ENCODE measurements at places on chromosomes 1 and 21.
A peak's percentile ranks its signal among the peaks of the same experiment; 100 is the strongest.

DNA sequence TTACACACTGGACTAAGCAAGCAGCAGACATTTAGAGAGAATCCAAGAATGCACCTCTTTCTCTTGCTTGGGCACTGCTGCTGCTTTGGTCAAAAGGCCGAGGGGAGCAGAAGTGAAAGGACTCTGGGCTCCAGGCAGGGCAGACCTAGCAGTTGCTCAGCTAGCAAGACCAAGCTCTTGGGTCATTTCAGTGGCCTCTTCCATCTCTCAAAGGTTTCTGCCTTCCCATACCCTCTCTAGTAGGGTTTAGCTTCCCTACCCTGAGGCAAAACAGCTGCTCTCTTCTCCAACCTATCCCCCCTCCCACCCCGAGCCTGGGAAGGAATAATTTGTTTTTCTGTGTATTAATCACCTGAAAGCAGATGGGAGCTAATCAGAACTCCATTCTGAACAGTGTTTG is 25.8 kb downstream of the TFAP2E start:
- no peak for DNase-seq

- no peak for DNase-seq
These were observed 39.9 kb upstream of the PPP1R15B start for GRCh38 chr1:204451352-204452124.

DNA sequence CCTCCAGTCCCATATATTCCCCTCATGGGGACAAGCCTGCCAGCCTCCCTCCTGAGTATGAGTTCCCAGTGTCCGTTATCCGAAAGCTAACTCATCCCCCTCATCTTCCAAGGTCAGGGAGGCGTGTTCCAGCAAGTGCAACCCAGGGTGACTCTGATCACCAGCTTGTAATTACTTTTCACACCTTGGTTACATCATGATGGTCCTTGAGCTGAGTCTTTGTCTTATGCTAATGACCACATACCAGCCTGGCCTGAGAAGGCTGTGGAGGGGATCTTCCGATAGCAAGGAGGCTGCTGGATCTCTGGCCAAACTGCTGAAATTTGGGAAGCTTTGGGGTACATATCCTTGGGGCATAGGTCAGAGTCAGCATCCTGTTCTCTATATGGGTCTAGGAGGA is 99.6 kb downstream of the DDX20 start:
- DNase-seq = no peak

- no peak for DNase-seq
These were observed 18.5 kb downstream of the FAM89A start for GRCh38 chr1:231021540-231022031.

DNA sequence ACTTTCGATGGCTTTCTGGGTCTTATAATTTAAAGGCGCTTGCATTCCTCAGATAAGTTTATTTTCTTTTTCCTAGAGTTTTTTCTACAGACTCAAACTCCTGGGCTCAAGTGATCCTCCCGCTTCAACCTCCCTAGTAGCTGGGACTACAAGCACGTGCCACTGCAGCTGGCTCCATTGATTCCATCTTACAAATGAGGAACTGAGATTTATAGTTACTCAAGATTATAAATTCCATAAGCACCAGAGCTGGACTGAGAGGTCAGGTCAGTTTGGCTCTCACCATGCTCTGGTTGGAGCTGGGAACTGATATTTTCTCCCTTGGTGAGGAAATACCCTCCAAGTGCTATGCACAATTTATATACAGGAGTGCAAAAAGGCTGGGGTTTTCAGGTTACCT is 13.4 kb upstream of the PRPF38B start:
- no peak for DNase-seq

GRCh38 chr1:187045371-187045770 is 216.6 kb downstream of the PLA2G4A start:
- DNase-seq = no peak

DNA sequence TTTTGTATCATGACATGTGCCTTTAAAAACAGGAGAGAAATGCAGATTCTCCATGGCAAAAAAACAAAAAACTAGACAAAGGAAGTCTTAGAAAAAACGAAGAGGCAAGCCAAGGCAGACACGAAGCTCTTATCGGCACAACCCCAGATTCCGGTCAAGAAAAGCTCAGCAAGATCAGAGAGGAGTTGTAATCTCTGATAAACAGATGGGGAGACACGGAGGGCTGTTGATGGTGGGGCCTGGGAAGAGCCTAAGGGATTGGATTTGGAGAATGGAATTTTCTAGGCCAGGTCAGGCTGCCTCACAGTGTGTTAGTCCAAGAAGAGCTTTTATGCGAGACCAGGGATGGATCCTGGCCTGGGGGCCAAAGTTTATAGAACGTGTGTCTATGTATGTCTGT is 96.2 kb upstream of the AKT3 start:
- no peak for DNase-seq

GRCh38 chr21:28267449-28267848 is 725.2 kb downstream of the LTN1 start:
- DNase-seq = no peak

GRCh38 chr1:239707615-239708014 is 321.2 kb downstream of the CHRM3 start:
- no peak for DNase-seq

- DNase-seq = peak; percentile 91
These were observed 378 bp upstream of the SMIM1 start for GRCh38 chr1:3772027-3772714.

DNA sequence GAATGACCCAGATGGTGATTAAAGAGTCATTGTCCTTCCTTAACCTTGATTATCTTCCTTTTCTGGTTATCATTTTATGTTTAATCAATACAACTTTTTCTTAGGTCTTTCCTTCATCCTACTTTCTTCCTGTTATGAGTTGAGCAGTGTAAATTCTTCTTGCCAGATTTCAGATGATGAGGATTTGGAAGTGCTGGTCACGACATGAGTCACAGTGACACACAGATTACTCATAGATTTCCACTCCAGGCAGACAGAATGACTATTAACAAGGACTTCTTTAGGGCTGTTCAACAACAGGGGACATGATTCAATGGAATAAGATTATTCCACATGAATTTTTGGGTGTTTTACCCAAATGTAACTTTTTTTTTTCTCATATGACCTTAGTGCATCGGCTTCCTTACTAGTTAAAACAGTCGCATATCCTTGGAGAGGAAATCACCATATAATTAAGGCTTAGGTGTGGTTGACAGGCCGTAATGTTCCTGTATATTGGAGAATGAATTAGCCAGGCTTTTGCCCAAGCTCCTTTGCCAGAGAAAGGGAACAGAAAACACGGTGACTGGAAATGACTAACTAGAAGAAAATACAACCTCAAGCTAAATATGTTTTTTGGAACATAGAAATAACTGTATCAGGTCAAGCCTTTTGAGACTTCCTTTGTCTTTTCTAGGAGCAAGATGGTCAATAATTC is 44.2 kb downstream of the PRRX1 start:
- no peak for DNase-seq

GRCh38 chr1:165161130-165161529 is 195.4 kb downstream of the LMX1A start:
- DNase-seq = no peak

GRCh38 chr1:87120779-87121178 is 206.3 kb downstream of the HS2ST1 start:
- no peak for DNase-seq

GRCh38 chr1:217268058-217268457 is 362.8 kb downstream of the GPATCH2 start:
- no peak for DNase-seq

- DNase-seq = no peak
These were observed 76.3 kb downstream of the ZP4 start for GRCh38 chr1:237814319-237814924.

GRCh38 chr1:51564124-51564523 is 45.1 kb upstream of the EPS15 start:
- no peak for DNase-seq

GRCh38 chr1:185152187-185152767 is 4.5 kb downstream of the TRMT1L start:
- no peak for DNase-seq

GRCh38 chr1:59143133-59143487 is 153.8 kb upstream of the FGGY start:
- DNase-seq = no peak

DNA sequence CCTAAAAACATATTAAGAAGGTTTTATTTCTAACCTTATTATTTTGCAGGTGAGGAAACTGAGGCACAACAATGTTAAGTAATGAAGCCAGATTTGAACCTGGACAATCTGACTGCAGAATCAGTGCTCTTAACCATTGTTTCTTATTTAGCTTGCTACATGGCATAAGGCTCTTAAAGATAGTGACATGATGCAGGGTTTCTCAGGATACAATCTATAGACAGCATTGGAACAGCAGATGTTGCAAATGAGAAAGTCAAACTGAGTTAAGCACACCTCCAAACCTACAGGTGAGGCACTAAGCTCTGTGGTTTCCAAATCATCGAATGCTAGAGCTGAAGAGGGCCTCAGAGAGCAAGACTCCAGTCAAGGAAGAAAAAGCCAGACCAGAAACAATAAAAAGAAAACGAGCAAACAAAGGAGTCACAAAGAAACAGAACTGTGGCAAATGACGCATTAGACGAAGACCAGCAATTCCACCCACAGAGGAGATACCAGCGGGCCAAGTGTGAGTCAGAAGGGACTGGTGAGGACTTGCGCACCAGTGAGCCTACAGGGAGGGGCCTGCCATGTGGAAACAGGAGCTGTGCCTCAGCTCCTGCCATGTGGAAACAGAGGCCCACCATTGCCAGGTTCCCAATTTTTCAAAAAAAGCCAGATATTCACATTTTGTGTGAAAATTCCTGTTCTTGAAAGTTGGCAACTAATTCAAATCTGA is 14.4 kb downstream of the CD58 start:
- DNase-seq = no peak

- DNase-seq = no peak
These were observed 46.4 kb upstream of the SOD1 start for GRCh38 chr21:31612894-31613785.

- no peak for DNase-seq
These were observed 75.2 kb downstream of the NGF start for GRCh38 chr1:115262886-115263285.

DNA sequence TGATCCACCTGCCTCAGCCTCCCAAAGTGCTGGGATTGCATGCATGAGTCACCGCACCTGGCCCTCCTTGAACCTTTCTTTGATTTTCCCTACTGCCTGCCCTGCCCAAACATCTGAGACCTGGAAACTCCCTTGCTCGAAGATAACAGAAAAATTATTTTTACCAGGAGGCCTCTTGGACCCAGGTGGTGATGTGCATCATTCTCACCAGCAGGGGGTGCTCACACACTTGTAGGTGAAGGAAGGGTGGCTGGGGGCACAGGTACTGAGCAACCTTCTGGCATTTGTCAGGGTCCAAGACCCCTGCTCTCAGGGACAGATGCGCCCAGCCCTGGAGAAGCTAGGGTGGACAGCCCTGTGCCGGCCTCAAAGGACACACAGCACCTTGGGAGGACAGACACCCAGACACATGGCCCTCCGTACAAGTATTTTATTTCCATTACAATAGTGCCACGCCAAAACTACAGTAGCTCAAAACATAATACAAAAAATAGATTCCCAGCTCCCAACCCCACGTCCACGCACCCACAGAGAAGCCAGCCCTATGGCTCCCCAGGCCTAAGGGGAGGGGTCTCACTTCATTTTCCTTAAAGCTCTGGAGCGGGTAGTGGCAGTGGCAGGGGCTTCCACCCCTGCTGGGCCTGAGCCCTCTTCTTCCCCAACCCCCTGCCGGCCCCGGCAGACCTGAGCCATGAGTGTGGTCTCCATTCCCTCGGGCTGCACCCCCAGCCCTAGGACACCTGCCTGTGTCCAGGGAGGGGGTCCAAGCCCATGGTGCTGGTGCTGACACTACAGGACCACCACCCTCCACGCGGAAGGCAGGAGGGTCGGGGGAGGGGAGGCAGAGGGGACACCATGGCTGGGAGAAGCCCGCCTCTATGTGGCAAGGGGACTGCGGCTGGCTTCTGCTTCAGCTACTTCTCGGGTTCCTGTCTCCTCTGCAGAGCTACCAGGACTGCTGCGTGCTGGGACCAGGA is 40.4 kb upstream of the EIF4G3 start:
- DNase-seq = peak; percentile 49

DNA sequence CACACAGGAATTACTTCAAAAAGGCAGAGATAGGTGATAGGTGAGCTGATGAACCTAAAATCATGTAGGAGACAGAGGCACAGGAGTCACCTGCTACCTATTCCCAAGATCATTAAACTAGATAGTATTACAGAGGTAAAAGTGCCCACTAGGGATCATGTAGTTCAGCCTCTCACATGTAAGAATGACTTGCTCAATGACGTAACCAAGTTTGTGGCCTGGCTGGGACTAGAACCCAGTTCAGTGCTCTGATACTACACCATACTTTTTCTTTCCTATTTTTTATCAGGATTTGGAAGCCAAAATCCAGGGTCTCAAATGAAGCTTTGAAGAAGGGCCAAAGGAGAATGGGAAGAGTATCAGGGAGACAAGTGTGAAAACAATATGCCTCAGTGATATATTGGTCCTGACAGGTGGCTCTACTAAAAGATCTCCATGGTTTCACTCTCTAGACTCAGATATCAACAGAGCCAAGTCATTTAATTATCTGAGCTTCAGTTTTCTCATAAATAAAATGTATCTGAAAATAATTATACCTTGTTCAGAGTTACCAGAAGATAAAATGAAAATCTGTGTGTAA is 87.3 kb upstream of the SLFNL1 start:
- no peak for DNase-seq

DNA sequence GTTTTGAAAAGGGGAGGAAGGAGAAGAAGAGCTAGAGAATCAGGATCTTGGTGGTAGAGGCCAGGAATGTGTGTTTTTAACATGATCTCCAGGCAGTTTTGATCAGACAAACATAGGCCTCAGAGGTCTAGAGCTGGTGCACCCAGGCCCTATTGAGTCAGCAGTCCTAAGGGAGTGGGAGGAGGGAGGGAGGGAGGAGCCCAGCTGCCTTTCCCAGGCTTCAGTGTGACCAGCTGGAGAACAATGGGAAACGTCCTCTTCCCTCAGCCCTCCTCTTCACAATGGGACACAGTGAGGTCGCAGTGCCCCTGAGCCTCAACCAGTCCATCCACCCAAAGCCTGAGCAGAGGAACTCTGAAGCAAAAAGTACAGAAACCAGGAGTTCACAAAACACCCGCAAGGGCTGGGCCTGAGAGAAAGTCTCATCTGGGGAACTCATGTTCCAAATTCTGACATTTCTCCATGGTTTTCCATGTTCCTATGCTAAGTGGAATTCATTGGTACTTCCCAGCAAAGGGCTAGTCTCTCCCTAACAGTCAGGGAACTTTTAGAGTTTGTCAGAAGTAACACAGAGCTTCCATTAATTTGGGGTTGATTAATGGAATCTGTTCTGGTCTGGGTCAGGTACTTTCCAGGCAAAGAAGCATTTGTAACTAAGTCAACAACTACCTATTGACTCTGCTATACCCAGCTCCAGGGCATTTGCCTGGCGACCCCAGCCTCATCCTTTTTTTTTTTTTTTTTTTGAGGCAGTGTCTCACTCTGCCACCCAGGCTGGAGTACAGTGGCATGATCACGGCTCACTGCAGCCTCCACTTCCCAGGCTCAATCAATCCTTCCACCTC is 37.5 kb downstream of the ELAPOR1 start:
- peak; percentile 34 for DNase-seq

All from BE2C (cell line).